Retina (tissue), 1 donor: ENCODE measurements at places on chromosomes 6 and 20.

DNA sequence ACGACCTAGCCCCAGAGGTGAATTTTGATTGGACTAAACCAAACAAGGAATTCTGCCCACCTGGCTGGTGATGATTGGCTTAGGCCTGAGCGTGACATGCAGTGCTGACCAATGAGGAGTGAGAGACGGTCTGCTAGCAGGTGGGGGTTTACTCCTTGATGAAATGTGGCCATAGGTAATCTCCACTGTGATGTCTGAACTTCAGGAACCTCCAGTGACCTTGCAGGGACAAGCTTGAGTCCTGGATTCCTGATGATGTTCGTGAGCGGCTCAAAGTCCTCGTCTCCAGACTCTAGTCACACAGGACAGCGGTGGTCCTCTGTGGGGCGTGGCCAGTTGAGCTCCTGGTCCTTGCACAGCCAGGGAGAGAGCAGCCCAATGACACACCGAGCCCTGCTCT is 8.4 kb downstream of the VSX1 start:
- DNase-seq, result no peak

DNA sequence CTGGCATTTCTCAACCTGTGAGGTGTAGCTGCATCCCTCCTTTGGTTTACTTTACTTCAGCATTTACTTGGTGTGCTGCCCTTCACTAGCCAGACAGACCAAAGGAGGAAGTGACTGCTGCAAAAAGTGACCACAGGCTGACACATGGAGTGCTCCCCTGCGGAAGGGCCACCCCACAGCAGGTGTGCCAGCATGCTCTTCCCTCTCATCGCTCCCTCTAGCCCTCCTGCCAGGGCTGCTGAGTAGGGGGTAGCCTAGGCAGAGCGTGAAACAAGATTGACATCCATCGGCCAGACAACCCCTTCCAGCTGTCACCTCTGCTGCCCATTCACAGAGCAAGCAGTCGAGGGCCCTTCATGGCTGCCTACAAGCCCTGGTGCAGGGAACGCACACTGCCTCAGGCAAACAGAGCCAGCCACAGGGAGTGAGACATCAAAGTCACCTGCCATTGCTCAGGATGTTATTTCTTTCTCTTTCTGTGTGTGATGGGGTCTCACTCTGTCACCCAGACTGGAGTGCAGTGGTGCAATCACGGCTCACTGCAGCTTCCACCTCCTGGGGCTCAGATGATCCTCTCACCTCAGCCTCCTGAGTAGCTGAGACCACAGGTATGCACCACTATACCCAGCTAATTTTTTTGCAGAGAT is 102.0 kb upstream of the RPS6KA2 start:
- DNase-seq, result peak; percentile 16

GRCh38 chr20:41268917-41269652 is 48.4 kb downstream of the ZHX3 start:
- DNase-seq, result no peak

GRCh38 chr6:21321076-21321475 is 272.5 kb upstream of the SOX4 start:
- no peak for DNase-seq

- DNase-seq, result no peak
Observed at GRCh38 chr20:52652271-52652670, 319.9 kb upstream of the TSHZ2 start.

- no peak for DNase-seq
Observed at GRCh38 chr6:138234363-138234762, 16.1 kb upstream of the PBOV1 start.

DNA sequence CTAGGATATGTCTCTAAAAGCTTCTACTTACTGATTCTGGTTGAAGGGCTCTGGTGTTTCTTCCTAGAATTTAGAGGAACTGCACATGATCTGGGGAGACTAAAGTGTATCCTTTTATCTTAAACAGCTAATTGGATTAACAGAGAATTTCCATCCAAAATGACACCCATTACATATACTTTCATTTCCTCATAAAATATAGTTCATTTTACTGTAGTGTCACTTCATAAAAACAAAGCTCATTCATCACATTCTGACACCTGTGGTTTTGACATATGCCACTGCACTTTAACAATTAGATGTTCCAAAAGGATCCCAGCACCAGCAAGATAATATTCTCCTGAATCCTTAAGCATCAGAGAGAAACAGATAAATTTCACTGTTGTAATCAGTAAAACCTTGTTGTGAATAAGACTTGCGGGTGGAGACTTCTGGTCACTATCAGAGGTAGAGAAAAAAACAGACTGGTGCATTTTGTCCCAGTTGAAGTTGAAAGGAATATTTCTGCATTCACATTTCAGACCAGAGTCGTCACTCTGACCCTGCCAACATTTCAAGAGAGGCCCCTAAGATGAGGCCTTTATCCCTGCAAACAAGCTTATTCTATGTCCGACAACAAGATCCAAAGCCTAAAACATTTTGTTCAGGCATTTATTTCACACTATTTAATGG is 175.3 kb upstream of the BMP5 start:
- DNase-seq, result no peak

- DNase-seq, result no peak
Observed at GRCh38 chr6:15352845-15353244, 107.0 kb downstream of the JARID2 start.

DNA sequence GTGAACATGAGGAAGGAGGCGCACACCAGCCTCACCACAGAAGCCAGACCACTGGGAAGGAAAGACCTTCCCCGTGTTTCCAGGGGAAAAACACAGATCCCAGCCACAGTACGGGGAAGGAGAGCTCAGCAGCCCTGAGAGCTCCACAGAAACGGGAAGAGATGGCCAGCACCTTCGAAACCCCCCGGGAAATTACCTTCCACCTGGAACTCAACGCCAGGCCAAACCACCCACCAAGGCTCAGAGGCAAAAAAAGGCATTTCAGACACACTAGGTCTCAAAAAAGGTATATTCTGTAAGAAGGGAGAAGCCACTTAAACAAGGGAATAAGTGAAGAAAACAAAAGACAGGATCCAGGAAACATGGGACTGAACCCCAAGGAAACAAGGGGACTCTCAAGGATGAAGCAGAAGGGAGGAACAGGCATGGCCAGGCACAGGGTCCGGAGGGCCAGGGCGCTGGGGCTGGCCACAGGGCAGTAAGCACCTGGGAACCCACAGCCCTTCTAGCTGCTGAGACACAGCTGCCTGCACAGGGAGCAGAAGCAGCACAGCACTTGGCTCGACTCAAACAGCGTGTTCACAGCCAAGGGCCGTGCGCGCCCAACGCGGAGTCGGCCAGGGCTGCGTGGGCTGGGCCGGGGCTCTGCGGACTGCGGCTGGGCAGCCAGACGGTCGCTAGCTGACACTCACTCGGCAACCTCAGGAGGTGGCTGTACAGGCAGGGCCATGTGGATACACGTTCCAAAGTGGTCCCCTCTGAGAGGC is 44.6 kb downstream of the TAF4 start:
- peak; percentile 53 for DNase-seq

- DNase-seq, result no peak
Observed at GRCh38 chr6:122770835-122771601, 8.5 kb upstream of the FABP7 start.

- DNase-seq, result no peak
Observed at GRCh38 chr6:104597541-104598050, 262.1 kb downstream of the HACE1 start.

DNA sequence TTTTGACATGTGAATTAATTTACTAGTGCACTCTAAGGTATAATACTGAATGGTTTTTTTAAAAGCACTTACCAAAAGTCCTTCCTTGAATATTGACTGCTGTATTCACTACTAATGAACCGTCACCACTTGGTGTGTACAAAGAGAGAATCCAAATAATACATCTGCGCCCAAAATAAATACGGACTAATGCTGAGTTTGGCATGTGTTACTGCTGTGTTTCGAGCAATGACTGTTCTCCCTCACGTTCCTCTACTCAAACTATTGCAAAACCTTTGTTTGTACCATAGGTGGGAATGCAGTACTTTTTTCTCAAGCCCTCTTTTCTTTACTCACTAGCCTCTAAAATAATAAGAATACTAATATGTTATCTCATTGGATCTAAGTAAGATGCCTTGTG is 305.5 kb downstream of the QKI start:
- no peak for DNase-seq

DNA sequence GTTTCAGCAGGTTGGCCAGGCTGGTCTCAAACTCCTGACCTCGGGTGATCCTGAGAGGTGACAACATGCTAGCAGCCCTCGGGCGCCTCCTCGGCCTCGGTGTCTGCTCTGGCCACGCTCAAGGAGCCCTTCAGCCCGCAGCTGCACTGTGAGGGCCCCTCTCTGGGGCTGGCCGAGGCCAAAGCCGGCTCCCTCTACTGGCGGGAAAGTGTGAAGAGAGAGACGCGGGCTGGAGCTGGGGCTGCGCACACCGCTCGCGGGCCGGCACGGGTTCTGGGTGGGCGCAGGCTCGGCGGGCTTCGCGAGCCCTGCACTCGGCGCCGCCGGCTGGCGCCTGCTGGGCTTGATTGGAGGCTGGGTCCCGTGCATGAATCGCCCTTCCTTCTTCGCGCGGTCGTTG is 80.8 kb upstream of the RBM24 start:
- DNase-seq, result no peak

GRCh38 chr6:32194825-32195651 is 2.6 kb upstream of the GPSM3 start:
- no peak for DNase-seq

DNA sequence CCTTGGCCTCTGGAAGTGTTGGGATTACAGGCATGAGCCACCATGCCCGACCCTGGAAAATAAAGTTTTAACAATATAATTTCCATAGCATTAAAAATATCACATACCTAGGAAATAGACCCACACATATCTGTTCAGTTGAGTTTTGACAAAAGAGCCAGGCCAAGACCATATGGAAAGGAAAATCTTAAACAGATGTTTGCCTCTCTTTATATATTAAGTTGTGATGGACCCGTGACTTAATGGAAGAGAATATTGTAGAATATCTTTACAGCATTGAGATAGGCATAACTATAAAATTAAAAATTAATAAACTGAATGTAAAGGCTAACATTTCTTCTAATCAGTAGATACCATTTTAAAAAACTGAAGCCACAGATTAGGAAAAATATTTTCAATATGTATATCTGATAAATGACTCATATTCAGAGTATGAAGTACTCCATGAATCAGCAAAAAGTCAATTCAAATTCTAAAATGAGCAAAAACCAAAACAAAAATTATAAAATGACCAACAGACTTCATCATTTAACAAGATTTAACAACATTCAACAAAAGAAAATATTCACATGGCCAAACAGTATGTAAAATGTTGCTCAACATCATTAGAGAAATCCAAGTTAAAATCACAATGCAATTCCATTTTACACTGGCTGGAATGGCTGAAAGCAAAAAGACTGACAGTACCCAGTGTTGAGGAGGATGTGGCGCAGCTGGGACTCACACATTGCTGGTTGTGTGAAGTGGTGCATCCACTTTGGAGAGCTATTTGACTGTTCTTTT is 43.3 kb downstream of the GTF2H5 start:
- DNase-seq, result no peak

DNA sequence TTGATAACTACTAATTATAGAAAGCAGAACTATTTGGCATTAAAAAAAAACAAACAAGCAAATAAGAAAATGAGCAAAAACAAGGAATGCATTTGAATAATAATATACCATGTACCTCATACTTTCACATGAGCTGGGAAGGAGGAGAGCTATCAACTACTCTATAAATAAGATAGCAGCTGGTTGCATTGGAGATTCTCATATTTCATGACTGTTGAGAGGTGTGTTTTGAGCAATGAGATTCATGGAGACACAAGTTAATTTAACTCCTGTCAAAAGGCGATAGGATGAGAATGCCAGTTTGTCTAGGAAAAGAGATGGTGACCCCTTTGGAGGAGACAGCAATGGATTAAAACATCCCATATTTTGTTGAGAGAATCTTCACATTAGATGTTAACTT is 348.8 kb upstream of the SPTLC3 start:
- DNase-seq, result no peak

DNA sequence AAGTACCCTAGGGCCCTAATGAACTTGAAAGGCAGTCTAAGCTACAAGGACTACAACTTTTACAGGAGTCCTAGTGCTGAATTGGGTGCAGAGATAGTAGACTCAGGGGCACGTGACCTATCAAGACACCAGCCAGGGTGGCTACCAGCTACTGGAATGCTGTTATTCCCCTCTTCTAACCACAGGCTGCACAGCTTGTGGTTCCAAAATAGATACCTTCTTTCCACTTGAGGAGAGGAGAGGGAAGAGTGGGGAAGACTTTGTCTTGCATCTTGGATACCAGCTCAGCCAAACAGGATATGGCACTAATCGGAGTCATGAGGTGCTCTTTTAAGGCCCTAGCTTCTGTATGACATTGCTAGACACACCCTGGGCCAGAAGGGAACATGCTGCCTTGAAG is 60.0 kb upstream of the MTRF1L start:
- DNase-seq, result no peak

GRCh38 chr6:570825-571224 is 86.1 kb downstream of the HUS1B start:
- DNase-seq, result no peak

GRCh38 chr6:115270953-115271352 is 789.7 kb downstream of the FRK start:
- DNase-seq, result no peak

DNA sequence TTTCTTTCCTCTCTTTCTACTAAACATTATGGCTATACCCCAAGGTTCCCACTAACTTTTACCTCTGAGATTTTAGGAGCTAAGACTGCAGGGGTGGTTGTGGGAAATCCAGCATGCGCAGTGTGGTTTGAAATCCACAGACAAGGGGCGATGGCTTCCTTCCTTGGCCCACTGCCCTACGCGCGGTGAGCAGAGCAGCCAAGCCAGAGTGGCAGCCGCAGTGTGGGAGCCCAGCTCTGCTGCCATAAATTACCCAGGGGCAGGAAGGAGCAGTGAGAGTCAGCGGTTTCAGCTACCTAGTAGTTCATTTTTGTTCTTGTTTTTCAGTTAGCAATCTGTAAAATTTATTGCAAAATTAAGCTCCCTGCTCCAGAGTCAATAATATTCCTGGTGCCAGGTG is 101.4 kb downstream of the BMP2 start:
- no peak for DNase-seq

DNA sequence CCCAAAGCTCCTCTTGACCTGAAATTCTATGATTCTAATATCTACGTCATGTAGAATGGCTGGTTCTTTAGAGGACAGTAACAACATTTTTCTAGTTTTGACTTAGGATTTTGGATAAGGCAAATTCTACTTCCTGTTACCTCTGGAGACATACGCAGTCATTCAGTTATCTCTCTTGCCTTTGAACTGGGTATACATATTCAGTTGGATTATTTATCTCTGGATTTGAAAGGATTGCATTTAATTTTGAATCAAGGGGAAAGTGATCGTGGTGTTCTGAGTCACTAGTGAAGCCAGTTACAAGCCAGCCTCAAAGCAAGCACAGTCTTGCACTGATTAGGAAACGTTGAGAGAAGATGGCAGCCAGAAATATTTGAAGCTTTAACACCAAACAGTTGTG is 35.3 kb upstream of the BCAS1 start:
- DNase-seq, result no peak

- no peak for DNase-seq
Observed at GRCh38 chr6:127279815-127280214, 13.2 kb downstream of the RNF146 start.
